ENCODE measurements at places on chromosomes 13 and 19.

DNA sequence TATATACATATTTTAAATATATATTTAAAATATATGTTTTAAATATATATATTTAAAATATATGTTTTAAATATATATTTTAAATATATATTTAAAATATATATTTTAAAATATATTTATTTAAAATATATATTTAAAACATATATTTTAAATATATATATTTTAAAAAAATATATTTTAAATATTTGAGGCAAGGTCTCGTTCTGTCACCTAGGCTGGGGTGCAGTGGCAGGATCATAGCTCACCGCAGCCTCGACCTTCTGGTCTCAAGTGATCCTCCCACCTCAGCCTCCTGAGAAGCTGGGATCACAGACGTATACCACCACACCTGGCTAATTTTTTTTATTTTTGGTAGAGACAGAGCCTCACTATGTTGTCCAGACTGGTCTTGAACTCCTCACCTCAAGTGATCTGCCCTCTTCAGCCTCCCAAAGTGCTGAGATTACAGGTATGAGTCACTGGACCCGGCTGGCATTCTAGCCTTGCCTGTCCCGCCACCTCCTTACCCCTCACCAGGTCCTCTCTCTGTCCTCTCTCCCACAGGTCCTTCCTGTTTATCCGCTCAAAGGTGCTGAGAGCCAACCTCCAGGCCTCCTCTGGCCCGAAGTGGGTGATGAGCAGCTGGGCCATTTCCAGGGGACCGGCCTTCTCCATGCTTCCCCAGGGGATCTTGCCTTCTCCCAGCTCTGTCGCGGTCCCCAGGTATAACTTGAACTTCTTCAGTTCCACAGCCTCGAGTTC is 564 bp downstream of the NLRP12 start:
- DNase-seq = no peak

GRCh38 chr19:38203197-38203596 is 20.8 kb downstream of the DPF1 start:
- DNase-seq = no peak

DNA sequence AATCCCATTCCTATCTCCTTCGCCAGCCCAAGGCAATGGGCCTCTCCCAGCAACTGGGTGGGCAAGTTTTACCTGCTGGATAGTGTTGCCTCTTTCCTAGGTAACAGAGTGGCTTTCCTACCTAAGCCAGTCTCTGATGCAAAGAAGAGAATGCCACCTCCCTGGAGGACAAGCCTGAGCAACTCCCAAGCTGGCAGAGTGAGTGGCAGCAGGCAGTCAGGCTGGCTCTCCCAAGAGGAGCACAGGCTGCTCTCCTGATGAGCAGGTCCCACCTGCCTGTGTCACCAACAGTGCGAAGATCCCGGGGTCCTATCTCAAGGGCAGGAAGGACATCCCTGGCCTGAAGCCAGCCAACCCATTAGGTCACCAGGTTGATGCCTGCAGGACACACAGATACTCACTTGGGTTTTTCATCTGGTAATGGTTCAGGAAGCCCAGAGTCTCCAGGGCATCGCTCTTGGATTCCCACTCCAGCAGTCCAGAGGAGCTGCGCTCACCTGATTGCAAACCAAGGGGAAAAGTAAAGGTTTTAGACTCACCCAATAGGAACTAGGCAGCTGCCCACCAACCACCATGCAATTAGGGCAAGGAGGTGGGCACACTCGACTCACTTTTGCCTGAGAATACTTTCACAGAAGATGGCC is 5.5 kb upstream of the ECH1 start:
- DNase-seq = no peak

- DNase-seq = no peak
Observed at GRCh38 chr19:5580161-5580571, 12.4 kb upstream of the TINCR start.

DNA sequence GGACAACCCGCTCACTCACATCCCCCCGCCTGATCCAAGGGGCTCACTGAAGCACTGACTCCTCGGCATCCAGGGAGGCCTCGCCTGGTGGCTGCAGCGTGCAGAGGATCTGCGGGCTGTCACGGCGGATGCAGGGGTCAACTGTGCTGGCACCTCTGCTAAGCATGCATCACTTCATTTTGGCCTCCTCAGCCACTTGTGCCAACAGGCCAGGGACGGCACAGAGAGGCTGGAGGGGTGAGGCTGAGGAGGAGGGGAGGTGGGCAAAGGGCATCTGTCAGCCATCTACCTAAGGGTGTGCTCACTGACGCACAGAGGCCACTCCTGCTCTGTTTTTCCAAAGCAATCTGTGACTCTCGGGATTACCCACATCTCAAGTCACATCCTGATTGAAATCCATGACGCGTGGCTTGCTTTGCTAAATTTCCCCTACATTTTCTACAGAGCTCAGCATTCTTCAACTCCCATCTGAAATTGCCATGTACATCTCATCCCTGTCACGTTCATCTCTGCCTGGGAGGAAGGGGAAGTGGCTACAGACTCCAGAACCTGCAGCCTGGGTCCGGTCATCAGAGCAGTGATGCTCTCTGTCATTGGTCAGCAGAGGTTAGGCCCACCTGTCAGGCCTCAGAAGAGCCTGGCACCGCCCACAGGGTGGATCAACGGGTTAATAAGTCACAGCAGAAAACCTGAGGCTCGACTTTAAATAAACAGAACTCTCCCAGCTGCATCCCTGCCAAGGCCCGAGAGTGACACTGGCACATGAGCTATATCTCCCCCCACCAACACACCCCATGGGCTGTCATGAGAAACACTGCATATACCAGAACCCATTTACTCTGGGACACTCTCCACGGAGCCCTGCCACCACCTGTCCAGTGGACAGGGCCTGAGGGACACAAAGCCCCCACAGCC is 17.6 kb downstream of the ELL start:
- DNase-seq = no peak

- no peak for DNase-seq
Observed at GRCh38 chr13:44927968-44928367, 61.3 kb downstream of the NUFIP1 start.

DNA sequence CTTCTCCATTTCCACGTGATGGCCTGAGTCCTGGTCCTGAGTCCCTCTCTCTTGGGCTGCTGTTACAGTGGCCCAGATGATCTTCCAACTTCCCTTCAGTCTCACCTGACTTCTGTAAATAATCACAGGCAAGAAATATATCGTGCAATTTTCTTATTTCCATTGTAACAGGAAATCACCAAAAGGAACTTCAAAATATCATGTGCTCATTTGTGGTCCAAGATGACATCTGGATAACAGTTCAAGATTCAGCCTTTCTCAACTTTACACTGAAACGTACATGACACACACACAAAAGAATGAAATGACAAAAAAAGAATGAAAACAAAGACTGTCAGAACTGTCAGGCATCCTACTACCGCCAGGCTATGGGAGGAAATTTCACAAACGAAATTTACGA is 22.0 kb upstream of the RAP2A start:
- DNase-seq = no peak

DNA sequence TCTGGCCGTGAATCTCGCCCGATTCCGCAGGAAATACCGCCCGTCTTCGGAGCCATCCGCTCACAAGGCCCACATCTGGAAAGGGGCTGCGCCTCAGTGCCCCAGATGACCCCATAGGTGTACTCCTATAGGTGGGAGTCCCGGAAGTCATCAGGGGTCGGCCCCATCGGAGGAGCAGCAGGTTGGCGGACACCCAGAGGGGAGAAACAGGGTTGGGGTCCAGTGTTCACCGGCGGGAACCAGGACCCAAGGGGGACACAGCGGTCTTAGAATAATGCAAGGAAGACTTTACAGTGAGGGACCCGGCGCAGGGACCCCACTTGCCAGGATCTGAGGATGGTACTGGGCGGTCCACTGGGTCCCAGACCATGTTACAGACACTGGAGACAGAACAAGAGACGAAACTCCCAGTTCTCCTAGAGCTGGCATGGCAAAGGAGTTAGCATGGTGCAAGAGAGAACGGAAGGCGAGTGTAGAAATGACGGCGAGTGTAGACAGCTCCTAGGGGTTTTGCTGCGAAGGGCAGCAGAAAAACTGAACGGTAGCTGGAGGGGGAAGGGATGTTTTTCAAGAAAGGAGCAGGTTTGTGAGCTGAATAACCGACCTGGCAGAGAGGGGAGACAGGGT is 4.2 kb upstream of the RGL3 start:
- DNase-seq = no peak

DNA sequence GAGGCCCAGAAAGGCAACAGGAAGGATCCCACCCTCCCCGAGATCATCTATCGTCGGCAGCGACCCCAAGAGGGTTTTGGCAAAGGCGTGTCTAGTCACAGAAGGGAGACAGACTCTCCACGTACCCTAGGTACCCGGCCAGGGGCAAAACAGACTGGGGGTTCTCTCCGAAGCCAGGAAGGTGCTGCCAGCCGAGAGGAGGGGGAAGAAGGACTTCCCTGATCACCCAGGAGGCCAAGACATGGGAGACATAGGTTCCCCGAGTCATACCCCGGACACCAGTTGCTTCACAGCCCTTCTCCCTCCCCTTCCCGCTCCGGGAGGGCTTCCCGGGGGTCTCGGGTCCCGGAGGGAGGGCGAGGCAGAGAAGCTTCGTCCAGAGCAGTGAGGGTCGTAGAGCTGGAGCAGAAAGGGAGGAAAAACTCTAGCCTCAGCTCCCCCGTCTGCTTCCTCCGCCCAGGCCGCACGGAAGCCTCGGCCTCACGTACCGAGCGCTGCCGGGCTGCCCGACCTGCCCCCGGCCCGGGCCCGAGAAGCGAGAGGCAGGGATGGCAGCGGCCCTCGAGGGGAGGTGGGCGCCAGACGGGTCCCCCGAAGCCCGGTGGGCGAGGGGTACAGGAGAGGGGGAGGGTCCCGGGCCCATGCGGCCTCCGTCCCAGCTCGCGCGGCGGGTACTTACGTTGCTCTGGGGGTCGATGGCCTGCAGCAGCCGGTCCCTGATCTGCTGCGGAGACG is 644 bp downstream of the MED26 start:
- no peak for DNase-seq

GRCh38 chr19:35202722-35203688 is 25.5 kb downstream of the FAM187B start:
- DNase-seq = no peak

- no peak for DNase-seq
Observed at GRCh38 chr13:77894743-77895142, 23.9 kb downstream of the EDNRB start.

- no peak for DNase-seq
Observed at GRCh38 chr13:100350601-100351000, 238.0 kb downstream of the GGACT start.

GRCh38 chr13:73109969-73110368 is 51.2 kb downstream of the KLF5 start:
- no peak for DNase-seq

DNA sequence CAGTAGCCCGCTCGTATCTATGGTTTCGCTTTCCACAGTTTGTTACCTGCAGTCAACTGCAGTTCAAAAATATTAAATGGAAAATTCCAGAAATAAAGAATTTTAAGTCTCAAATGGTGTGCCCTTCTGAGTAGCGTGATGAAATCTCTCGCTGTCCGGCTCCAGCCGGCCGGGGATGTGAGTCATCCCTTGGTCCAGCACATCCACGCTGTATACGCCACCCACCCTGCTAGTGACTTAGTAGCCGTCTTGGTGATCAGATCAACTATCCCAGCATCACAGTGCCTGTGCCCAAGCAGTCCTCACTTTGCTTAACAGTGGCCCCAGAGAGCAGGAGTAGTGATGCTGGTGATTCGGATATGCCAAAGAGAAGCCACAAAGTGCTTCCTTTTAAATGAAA is 40.0 kb downstream of the ZNF331 start:
- DNase-seq = no peak

GRCh38 chr19:38931521-38931793 is 713 bp downstream of the MRPS12 start:
- no peak for DNase-seq

DNA sequence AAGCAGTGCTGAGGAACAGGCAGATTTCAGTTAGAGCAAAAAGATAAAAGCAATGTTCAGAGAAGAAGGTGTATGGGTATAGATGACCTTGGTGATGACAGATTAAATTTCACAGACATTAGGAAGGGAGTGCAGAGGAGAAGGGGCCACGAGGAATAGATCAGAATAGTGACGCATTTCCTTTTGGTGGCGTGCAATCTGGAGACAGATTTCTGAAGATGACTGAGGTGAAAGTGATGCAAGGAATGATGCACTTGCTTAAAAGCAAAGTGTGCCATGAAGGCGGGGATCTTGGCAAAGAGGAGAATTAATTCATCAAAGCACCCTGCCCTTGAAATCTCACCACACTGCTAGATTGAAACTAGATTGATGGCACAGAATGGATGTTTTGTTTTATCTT is 202.4 kb downstream of the ITGBL1 start:
- DNase-seq = no peak

DNA sequence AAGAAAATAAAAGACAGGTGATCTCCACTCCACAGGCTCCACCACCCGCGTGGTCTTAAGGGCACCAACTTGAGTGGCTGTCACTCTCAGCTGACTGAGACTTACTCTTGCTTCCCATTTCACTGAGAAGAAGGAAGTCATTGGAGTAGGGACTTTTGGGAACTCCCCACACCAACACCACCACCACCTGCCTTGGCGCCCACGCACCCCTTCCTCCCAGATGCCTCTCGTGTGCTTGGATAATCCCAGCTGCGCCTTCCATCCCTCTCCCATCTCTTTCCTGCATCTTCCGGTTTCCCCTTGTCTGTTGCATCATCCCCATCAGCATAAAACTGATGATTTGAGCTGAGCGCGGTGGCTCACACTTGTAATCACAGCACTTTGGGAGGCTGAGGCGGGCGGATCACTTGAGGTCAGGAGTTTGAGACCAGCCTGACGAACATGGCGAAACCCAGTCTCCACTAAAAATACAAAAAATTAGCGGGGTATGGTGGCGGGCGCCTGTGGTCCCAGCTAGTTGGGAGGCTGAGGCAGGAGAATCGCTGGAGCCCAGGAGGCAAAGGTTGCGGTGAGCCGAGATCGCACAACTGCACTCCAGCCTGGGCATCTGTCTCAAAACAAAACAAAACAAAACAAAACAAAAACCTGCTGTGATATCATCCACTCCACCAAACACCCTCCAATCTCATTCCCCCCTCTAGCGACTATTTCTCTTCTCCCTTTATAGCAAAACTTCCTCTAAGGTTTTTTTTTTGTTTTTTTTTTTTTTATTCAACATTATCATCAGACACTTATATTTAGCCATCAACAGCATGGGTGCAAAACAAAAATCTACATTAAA is 25.5 kb downstream of the AP2S1 start:
- DNase-seq = no peak

DNA sequence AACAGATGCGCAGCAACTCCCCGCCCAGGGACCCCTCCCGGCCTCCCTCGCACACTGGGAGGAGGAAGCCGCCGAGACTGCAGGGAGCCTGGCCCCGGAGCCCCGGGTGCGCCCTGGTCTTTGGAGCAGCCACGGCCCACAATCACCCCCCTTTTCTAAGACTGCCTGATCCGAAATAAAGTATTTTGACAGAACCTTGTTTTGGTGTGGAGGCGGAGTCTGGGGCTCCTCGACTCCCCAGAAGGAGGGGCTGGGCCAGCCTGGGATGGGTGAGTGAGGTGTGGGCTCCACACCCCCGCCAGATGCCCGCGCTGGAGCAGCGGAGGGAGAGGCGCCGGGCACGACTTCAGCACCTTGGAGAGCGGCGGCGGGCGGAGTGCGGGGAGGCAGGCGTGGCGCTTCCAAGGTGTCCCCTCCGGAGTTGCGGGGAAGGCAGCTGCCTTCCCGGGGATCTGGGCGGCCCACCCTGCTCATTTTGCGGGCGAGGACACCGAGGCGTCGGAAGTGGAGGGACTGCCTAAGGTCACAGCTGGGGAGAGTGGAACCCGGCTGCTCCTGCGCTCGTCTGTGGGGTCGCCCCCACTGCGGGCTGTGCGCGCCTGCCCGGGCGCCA is 9.4 kb downstream of the SIRT6 start:
- DNase-seq = peak; percentile 52
